Activated CD4-positive, alpha-beta T cell treated with anti-CD3 and anti-CD28 coated beads for 48 hours (primary cell): ENCODE measurements at places on chromosomes 6 and 20.

DNA sequence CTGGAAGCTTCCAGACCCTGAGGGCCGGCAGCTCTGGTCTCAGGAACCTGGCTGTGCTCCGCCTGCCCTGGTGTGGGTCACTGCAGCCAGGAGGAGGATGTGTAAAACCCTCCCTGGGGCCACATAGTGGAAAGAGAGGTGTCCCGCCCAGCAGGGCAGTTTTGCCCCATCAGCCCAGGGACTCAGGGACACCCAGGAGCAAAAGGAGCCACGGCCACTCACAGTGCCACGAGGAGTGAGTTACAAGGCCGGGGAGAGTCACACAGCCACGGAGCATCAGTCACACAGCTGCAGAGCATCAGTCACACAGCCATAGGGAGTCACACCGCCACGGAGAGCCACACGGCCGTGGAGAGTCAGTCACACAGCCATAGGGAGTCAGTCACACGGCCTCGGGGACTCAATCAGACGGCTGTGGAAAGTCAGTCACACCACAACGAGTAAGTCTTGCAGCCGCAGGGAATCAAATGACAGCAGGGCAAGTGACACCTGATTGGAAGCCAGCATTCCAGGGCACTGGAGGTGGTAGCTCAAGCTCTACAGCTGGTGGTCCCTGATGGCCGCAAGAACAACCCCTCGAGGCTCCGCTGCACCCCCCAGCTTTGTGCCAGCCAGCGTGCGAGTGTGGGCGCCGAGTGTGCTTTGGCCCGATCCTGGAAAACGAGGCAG lies 60.9 kb downstream of the DLL1 start:
- no peak for DNase-seq

DNA sequence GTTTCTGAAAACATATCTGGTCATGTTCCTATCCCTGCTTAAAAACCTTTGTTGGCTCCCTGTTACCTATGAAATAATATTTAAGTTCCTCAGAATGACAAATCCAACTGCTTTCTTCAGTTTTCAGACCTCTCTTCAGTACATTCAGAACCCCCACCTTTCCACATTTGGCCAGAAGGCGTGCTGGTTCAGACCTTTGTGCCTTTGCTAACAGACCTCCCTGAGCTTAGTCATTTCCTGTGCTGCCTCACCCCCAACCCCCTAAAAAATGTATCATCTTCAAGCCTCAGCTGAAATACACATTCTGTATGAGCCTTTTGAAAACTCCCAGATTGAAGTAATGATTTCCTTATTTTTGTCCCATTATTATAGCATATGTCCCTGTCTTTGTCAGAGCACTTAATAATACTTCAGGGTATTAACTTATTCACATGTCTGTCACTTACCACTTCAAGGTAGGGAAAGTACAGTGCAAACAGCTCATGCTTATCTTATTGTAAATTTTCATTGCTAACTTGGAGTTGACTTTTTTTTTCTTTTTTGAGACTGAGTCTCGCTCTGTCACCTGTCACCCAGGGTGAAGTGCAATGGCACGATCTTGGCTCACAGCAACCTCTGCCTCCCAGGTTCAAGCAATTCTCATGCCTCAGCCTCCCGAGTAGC lies 19.7 kb downstream of the FAM217A start:
- DNase-seq, result peak; percentile 71

DNA sequence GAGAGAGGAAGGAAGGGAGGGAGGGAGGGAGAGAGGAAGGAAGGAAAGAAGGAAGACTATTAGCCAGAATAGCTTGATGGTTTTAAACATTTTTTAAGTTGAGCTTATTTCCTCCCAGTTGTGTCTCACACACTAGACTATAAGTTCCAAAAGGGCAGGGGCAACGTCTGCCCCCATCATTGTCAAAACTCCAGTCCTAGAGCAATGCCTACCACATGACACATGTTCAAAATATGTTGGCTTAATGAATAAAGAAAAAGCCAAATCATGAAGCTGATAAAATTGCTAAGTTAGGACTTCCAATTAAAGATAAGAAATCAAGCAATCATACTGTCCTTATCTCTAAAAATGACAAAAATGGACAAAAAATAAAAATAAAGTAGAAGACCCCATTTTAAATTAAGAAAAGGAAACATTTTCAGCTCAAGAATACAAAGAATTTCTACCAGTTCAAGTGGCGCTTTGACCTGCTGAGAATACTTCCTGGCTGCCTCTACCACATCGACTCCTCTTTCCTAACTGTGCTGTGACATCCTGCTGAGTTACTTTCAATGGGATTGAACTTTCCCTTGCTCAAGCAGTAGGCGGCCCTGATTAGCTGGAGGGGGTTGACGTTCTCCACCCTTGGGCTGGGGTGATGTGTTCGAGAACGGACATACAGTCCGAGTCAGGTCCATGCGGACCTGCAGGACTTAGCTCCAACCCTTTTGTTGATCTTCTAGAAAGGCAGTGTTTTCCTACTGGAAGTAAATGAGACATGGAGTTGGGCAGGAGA lies 283.9 kb upstream of the FOXQ1 start:
- DNase-seq, result no peak

DNA sequence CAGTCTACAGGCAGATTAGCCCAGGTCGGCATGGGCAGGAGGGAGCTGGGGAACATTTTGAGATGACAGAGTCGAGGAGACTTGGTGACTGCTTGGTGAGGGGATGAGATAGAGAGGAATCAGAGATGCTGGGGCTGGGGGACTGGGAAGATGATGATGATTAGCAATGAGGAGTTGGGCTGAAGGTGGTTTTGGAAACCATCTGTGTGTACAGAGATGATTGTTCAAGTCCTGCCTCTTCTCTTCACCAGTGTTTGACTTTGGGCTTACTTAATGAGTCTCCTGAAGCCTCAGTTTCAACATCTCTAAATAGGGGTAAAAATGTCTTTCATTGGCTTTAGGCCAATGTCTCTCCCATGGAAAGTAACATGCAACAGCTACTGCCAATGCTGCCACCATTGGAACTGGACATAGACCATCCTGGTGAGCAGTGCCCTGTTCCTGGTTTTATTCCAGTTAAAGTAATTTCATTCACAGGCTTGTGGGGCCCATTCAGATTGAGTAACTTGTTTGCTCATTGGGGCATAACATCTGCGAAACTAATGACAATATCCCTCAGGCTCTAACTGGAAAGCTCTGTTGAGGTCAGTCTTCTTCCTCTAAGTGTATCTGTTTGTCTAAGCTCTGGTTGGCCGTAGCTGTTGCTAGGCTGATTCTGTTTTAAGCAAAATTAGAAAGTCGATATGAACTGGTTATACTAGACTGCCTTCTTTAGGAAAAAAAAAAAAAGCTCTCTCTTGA lies 99.1 kb downstream of the ARMC2 start:
- DNase-seq, result no peak

GRCh38 chr20:39563349-39563748 lies 601.2 kb downstream of the DHX35 start:
- no peak for DNase-seq

- no peak for DNase-seq
Measured at GRCh38 chr6:107633680-107634323, 143.9 kb downstream of the SOBP start.

DNA sequence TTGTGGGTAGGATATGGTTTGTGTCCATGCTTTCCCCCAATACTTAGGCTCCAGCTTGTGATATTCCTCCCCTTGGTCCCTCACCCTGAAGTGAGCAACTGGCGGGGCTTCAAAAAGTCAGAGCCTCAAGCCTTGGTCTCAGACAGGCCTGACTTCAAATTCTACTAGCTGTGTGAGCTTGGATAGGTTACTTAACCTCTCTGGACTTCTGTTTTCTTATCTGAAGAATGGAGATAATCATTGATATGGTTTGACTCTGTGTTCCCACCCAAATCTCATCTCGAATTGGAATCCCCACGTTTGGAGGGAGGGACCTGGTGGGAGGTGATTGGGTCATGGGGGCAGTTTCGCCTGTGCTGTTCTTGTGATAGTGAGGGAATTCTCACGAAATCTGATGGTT lies 94.9 kb upstream of the CD83 start:
- DNase-seq, result no peak

GRCh38 chr6:29702519-29703103 lies 20.6 kb upstream of the HLA-F start:
- peak; percentile 85 for DNase-seq

DNA sequence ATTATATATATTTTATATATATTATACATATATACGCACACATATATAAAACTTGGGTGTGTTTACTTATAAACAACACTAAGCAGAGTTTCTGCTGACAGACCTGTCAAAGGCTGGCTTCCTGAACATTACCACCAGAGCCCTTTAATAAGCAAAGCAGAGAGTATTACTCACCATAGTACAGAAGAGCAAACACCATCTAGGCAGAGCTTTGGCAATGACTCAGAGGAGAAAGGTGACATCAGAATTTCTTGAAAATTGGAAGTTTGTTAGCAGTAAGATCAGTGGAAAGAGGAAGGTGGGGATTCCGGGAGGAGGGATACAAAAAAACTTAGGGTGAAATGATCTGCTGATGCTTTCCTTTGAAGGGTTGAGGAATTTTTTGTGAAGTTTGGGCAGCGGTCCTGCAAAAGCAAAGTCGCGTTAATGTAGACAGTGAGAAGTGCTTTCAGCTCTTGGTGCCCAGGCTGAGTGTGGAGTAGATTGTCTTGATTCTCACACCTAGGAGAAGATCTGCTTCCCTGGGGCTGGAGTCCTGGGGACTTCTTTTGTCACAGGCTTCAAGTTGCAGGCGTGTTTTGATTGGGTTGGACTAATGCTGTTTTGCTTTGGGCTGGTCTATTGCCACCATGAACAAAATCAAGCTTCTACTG lies 109.6 kb upstream of the BACH2 start:
- DNase-seq, result peak; percentile 48

DNA sequence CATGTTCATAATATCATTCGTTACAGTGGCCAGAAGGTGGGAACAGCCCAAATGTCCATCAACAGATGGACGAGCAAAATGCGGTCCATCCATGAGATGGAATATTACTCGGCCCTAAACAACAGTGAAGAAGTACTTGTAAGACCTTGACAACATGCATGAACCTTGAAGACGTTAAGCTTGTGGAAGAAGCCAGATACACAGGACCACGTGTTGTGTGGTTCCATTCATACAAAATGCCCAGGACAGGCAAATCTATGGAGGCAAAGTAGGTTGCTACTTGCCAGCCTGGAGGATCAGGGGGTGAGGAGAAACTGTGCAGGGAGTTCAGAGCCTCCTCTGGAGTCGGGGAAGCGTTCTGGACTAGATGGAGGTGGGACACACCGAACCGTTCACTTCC lies 207.1 kb downstream of the ERMARD start:
- no peak for DNase-seq

- no peak for DNase-seq
Measured at GRCh38 chr6:86537292-86537861, 400.0 kb upstream of the HTR1E start.

GRCh38 chr6:83849127-83849526 lies 4.0 kb upstream of the RIPPLY2 start:
- no peak for DNase-seq

DNA sequence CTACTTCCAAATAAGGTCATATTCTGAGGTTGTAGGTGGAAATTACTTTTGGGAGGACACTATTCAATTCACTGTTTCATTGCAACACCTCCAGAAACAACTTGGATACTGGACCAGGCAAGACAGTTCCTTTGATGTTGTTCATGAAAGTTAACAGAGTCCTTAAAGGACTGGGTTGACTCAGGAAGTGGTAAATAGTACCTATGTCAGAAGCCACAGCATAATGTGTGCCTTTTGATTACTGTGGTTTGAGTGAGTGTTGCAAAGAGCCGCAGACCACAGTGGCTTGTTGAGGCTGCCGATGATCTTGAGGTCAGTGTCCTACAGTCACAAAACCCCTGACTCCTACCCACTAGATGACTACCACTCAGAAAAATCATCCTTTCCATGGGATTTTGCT lies 10.9 kb downstream of the IL20RA start:
- peak; percentile 68 for DNase-seq

GRCh38 chr6:151722342-151722741 lies 85.1 kb upstream of the ESR1 start:
- DNase-seq, result no peak

DNA sequence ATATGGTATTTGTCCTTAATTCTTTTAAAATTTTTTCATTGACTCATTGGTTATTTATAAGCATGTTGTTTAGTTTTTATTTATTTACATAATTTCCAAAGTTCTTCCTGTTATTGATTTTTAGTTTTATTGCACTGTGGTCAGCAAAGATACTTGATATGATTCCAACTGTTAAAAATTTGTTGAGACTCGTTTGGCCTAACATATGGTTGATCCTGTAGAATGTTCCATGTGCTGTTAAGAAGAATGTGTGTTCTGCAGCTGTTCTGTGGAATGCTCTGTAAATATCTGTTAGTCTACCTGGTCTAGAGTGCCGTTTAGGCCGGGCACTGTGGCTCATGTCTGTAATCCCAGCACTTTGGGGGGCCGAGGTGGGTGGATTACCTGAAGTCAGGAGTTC lies 197.7 kb downstream of the CD109 start:
- no peak for DNase-seq

DNA sequence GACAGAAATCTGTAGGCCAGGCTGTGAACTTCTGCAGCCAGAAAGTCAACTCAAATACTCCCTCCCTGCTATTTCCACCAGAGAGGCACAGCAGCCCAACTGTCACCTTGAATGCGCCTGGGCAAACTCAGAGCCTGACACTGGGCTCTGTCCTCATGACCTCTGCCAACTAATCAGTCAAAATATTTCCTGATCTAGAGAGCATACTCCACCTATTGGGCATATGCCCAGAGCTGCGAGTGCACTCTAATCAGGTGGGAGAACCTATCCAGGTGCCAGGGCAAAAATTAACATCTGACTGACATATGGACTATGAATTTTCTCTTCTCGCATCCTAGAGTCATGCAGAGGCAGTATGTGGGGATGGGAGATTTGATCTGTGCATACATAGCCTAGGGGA lies 406.3 kb upstream of the RUNX2 start:
- DNase-seq, result no peak
